NCI-H774 (cell line): ENCODE measurements at places on chromosomes 13 and 19.
A peak's percentile ranks its signal among the peaks of the same experiment; 100 is the strongest.

DNA sequence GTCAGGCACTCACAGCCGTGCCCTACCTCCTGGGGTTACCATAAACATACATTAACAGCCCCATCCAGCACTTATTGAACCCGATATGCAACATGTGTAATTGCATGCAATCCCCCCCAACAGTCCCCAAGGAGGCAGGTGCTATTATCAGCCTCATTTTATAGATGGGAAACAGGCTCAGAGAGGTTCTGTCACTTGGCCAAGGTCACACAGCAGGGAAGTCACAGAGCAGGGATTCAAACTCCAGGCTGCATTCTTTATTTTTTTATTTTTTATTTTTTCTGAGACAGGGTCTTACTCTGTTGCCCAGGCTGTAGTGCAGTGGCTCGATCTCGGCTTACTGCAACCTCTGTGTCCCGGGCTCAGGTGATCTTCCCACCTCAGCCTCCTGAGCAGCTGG, 38.4 kb upstream of the TNFAIP8L1 start:
- DNase-seq, result no peak

DNA sequence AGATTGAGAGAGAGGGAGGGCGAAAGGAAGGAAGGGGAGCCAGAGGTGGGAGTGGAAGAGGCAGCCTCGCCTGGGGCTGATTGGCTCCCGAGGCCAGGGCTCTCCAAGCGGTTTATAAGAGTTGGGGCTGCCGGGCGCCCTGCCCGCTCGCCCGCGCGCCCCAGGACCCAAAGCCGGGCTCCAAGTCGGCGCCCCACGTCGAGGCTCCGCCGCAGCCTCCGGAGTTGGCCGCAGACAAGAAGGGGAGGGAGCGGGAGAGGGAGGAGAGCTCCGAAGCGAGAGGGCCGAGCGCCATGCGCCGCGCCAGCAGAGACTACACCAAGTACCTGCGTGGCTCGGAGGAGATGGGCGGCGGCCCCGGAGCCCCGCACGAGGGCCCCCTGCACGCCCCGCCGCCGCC, at the start of gene TNFSF11:
TSS of gene TNFSF11 (plus strand) at position 142 of the 400 bp plus-strand sequence. CDS start at position 294, 152 bp downstream.
- no peak for DNase-seq

- no peak for DNase-seq
Observed at GRCh38 chr13:37959284-37959683, 89.7 kb upstream of the TRPC4 start.

DNA sequence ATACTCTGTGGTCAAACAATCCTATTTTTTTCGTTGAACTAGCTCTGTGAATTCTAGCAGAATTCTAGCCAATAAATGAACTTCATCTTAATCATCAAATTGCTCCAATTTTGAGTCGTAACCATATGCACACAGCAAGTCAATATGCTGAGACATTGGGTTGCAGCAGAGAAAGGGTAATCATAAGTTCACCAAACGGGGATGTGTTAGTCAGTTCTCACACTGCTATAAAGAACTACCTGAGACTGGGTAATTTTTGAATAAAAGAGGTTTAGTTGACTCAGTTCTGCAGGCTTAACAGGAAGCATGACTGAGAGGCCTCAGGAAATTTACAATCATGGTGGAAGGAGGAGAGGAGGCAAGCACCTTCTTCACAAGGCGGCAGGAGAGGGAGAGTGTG, 67.7 kb upstream of the ABCC4 start:
- DNase-seq, result no peak

DNA sequence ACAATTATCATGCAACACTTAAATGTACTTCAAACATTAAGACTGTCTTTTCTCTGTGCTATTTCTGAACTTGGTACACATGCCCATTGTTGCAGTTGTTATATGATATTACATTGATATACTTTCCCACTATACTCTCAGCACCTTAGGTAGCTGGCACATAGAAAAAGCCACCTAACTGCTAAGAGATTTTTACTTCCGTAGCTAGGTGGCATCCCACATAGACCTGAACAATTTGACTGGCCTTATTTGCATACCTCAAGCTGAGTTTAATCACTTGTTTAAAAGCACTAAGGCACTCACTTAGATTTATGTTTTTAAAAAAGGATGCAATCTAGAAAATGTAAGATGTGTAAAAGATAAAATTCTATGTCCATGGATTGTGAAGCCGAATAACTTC, 194.2 kb downstream of the POU4F1 start:
- no peak for DNase-seq

DNA sequence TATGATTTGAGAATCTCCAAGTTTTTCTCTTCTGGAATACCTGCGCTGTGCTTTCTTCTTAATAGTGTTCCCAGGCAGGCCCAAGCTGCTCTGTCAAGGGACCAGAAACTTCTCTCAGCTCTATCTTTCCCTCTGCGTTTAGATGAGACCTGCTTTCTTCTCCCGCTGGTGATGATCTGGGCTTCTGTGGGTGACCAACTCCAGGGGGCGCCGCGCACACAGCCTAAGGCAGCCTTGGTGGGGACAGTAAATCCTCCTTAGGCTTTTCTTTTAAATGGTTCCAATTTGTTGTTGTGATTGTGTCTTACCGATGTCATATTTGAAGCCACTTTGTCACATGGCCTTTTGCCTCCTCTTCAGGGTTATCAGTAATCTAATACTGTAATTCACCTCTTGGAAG, 439.4 kb upstream of the KLF12 start:
- no peak for DNase-seq

DNA sequence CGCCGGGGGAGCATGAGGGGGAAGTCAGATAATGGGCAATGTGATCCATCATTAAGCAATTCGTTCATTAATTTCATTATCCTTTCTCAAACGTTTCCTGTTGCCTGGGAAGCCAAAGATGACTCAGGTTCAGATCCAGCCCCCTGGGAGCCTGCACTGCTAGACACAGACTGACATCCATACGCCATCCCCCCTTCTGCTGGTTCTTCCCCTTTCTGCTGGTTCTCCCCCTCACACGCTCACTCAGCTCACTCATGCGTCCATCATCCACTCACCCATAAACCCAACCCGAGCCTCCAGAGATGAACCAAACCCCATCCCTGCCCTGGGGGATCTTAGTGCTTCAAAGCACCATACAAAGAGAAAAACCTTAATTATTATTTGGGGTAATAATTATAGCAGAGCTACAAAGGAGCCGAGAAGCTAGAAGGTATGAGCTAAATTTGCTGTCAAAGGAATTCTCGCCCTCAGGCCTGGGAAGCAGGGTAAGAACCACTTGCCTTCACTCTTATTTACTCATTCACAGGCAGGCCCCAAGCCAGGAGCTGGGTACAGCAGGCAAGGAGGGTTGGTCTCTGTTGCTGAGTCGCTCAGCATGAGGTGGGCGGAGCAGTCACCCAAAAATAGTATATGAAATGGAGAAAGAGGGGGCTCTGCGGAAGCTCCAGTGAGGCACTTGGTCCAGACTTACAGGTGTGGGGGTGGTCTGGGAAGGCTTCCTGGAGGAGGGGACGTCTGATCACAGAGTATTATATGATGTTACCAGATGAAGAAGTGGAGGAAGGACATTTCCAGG, 7.0 kb upstream of the ZNF444 start:
- no peak for DNase-seq

DNA sequence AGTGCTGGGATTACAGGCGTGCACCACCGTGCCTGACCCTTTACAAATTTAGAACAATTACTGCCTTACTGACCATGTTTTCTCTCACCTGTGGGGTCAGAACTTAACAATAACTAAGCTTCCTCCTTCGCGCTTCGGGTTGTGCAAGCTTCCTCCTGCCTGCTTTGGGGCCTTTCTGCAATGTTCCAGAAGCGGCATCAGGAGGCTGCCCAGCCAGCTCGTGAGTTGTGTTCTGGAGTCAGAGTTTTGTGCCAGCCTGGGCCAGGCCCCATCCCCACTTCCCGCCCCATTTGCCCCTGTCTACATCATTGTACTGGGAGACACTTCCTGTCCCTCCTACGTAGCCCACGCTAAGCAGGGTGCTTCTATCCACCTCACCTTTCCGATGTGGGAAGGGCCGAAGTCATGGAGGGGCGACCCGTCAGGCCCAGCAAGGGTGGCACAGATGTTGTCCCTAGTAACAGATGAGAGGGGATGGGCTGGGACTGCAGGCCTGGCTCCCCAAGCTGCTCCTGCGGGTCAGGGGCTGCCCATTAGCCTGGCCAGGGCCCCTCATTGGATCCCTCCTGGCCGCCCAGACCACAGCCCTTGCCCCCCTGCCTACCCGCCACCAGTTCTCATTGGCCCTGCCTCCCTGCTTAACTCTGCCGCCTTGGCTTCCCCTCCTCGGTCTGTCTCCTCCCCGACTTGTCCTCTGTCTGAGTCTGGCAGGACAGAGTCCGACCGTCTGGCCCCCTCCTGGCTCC, 13.4 kb downstream of the UHRF1 start:
- DNase-seq, result no peak

DNA sequence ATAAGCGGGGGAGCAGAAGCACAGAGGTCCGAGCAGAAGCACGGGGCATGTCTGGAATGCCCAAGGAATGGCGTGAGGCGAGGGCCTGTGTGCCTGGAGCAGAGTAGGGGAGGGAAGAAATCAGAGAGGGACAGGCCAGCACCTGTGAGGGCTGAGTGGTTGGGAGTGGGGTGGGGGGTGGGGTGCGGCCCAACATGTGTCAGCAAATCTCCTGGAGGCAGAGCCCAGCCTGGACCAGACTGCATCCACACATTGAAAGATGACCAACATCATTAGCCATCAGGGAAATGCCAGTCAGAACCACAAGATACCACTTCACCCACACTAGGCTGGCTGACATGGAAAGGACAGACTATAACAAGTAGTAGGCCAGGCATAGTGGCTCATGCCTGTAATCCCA, 11.2 kb downstream of the CLASRP start:
- DNase-seq, result no peak

DNA sequence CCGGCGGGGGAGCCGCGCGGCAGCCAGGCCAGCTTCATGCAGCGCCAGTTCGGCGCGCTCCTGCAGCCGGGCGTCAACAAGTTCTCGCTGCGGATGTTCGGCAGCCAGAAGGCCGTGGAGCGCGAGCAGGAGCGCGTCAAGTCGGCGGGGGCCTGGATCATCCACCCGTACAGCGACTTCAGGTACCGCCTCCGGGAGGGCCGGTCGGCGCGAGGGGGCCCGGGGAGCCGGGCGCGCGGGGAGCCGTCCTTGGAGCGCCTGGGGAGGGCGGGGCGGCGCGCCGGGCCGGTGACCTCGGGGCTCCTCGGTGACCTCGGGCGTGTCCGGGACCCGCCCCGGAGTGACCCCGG, 690 bp downstream of the HCN2 start:
- no peak for DNase-seq

- DNase-seq, result no peak
Observed at GRCh38 chr19:14407605-14408484, 11.3 kb downstream of the DDX39A start.

DNA sequence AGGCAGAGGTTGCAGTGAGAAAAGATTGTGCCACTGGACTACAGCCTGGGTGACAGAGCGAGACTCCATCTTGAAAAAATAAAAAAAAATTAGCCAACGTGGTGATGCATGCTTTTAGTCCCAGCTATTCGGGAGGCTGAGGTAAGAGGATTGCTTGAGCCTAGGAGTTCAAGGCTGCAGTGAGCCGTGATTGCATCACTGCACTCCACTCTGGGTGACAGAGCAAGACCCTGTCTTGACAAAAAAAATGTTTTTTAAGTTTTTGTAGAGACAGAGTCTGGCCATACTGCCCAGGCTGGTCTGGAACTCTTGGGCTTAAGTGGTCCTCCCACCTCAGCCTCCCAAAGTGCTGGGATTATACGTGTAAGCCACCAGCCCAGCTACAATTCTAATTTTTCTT, 22.4 kb upstream of the LSM14A start:
- no peak for DNase-seq

GRCh38 chr19:57755031-57755430, 8.4 kb downstream of the ZNF776 start:
- DNase-seq, result no peak

DNA sequence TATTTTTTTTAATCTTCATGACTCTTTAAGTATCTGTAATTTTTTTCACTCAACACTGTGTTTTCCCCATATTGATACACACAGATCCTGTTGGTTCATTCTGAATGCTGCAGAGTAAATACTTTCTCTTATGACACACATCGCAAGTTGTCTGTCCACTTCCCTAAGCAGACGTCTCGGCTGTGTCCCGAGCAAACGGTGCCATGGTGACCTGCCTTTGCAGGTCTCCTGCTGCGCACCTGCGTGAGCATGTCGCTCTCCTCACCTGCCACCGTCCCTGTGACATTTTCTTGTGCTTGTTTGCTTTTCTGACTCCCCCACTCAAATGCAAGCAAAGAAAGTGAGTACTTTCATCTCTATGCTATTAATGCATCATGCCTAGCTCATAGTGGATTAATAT, 57.8 kb downstream of the CCDC70 start:
- peak; percentile 16 for DNase-seq

DNA sequence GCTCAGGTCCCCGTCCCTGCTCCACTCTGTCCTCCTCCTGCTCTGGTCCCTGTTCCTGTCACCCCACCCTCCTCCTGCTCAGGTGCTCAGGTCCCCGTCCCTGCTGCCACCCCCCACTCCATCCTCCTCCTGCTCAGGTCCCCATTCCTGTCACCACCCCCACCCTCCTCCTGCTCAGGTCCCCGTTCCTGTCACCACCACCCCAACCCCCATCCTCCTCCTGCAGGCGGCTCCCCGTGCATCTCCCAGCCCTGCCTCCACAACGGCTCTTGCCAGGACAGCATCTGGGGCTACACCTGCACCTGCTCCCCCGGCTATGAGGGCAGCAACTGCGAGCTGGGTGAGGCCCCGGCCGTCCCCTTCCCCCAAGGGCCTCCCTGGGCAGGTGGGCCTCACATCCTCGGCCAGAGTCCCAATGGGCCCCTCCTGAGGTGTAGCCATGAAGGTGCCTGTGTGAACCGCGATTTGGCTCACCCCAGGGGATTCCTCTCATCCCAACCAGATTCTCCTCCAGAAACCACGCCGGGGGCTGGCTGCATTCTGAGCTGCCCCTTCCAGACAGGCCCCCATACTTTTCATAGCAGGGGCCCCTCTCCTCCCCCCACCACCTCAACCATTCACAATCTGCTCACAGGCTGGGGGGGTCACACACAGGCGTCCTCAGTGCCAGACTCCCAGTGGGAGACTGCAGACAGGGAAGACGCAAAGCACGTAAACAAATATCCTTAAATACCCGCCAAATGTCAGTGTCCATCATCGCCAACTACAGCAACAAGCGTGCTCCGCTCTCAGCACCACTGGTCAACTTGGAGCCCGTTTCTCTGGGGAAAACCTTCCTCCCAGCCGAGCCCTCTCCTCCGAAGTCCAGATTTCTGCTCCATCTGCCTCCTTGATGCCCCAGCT, 4.6 kb downstream of the PROZ start:
- DNase-seq, result no peak

- no peak for DNase-seq
Observed at GRCh38 chr13:100657881-100658315, 16.7 kb downstream of the TMTC4 start.

DNA sequence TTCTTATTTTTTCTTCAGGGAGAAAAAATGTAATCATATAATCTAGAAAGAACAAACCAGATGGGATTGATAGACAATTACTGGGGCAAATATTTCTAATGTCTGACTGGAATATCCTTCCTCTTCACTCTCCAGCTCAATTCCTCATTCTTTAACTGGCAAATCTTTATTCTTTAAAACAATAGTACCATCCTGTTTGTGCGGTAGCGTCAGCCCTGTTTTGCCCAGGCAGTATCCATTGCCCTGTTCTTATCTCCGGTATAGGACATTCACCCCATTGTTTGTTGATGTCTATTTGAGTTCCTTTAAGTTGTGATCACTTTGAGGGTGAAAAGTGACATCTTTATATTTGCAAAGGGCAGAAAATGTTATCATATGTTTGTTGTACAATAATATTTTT, 185.4 kb downstream of the POSTN start:
- DNase-seq, result no peak

GRCh38 chr13:20174656-20175405, 14.0 kb upstream of the GJA3 start:
- no peak for DNase-seq
